ENCODE measurements at places on chromosomes 7 and 10.

DNA sequence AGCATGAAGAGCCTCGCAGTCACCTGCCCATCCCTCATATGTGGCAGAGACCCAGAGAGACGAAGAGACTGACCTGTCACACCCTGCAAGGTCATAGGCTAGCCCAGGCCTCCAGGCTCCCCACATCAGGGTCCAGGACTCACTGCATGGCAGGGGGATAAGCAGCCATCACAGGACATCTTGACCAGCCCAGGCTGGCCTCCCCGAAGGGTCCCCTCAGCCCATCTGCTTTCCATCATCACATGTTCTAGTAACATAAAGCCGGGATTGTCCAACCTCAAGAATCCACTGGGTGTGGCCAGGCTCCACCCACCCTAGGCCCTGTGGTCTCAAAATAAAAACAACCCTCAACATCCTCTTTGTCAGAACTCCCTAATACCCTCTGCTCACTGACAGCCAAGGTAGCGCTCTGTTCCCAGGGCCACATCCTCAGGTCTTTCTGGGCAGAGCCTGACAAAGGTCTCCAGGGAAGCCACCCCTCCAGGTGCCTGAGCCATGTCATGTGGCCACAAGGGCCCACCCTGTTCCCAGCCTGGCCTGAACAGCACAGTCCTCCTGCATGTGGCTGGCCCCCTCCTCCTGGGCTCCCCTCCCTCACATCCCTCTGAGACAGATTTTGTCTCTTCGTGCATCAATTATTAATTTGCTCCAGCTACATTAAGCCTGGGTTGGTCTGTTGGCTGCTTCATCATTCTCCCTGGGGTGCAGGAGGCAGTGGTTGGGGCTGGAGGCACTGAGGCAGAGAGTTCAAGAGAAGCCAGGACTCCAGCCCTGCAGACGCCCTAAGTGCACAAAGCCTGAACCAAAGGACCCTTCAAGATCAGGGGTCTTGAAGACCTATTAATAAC, 131.8 kb upstream of the UNC5B start:
- no peak for DNase-seq

DNA sequence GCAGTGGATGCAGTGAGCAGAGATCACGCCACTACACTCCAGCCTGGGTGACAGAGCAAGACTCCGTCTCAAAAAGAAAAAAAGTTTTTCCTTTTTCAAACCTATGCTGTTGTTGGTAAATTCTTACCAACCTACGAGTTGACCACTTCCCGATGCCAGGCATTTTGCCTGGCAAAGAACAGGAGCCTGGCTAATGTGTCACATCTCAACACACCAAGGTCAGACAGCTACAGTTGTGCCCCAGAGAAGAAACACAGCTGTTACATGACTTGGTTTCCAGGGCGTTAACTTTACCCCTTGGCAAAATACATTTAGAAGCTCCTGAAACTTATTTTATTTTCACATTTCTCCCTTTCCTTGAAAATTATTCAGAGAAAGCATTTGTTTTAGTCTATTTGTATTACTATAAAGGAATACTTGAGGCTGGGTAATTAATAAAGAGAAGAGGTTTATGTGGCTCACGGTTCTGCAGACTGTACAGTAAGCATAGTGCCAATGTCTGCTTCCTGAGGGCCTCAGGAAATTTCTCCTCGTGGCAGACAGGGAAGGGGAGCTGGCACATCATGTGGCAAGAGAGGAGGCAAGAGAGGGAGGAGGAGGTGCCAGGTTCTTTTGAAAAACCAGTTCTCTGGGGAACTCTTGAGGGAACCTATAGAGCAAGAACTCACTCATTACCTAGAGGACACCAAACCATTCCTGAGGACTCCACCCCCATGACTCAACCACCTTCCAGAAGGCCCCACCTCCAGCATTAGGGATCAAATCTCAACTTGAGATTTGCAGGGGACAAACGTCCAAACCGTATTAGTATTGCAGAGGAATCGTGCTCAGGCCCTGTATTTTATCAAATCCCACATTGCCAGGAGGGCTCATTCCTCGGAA, 83.3 kb downstream of the PAXIP1 start:
- no peak for DNase-seq

- no peak for DNase-seq
Measured at GRCh38 chr7:132934017-132934416, 147.9 kb downstream of the CHCHD3 start.

- DNase-seq, result no peak
Measured at GRCh38 chr7:111853201-111853990, 291.1 kb upstream of the IMMP2L start.

DNA sequence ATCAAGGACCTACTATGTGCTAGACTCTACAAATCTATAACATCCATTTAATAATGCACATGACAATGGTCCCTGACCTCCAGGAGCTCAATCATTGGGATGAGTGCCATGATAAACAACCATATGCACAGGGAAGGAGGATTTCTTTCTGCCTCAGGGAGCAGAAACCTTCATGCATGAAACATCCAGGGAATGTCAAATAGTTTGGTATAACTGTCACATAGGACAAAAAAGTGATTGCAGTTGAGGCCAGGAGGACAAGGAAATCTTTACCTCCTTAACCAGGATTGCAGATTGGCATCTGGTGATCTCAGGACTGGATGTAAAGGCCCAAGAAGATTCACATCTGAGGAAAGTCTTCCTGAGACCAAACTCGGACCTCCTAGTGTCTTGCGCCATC, 993.1 kb downstream of the KCNMA1 start:
- DNase-seq, result no peak

DNA sequence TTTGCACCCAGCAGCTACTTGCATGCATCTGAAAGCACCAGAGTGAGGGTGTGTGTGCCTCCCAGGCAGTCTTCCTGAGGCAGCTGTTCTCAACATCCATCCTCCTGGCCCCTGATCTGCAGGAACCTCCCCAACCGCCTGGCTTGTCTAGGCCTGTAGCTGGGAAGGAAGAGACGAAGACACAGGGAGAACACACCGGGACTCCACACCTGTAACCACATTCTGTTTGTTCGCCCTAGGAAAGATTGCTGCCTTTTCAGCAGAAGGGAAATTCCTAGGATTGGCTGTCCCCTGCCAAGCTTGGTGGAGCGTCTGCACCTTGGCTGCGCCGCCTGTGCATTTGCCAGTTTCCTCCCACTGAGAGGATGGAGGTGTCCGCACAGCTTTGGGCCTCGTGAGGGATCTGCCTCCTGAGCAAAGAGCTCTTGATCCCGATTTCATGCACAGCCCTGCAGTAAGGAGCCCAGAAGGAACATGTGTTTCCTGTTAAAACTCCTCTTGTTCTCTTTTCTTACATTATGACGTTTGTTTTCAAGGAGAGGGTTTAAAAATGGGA, 154.6 kb downstream of the TPST1 start:
- no peak for DNase-seq

- DNase-seq, result no peak
Measured at GRCh38 chr10:3203972-3204371, 31.4 kb upstream of the PITRM1 start.

GRCh38 chr10:48526846-48527505, 77.9 kb downstream of the ARHGAP22 start:
- no peak for DNase-seq

DNA sequence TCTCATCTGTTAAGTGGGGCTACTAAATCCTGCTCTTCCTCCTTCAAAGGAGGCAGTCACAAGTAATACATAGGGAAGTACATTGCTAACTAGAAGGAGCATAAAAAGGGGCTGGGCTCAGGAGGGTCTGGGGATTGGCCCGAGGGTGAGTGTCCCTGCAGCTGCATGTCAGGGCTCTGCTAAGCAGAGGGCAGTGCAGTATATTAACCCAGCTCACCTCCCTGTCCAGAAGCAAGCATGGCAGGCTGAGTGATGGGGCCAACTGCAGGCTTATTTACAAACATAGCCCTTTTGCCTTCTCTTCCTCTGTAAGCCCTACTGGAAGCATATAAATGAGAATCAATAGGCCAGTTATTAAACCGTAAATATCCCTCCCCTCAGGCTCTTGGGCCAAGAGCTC, 143.2 kb upstream of the PCBD1 start:
- no peak for DNase-seq

- DNase-seq, result no peak
Measured at GRCh38 chr10:1412531-1413189, 324.7 kb downstream of the ADARB2 start.

GRCh38 chr7:76296743-76297740, 5.4 kb upstream of the HSPB1 start:
- no peak for DNase-seq

DNA sequence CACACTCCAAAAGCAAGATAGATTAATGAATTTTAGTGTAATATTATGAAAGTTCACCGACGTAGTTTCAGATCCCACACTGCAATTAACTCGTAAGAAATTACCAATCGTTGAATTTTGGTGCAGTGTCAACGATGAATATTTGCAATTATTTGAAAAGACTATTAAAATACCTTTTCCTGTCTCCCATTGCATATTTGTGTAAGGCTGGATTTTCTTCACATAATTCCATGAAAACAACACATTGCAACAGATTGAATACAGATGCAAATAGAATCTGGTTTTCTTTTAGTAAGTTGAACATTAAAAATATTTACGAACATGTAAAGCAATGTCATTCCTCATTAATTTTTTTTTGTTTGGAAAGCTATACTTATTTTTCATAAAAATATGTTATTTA, 50.9 kb downstream of the DNMBP start:
- no peak for DNase-seq

DNA sequence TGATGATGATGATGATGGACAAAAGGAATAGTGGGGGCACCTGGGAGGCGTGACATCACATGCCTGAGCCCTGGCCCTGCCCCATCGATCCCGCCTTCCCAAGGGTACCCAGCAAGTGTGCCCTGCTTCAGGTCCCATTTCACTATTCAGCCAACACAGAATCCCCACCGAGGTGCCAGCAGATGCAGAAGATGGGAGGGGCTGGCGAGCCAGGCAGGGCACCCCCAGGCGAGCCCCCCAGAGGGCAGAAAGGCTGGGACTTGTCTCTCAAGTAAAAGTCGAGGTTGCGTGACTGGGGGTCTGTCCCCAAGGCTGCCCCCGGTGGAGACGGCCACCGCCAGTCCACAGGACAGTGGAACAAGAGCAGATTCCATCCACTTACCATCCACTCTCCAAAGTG, 57.5 kb downstream of the INSIG1 start:
- DNase-seq, result no peak

DNA sequence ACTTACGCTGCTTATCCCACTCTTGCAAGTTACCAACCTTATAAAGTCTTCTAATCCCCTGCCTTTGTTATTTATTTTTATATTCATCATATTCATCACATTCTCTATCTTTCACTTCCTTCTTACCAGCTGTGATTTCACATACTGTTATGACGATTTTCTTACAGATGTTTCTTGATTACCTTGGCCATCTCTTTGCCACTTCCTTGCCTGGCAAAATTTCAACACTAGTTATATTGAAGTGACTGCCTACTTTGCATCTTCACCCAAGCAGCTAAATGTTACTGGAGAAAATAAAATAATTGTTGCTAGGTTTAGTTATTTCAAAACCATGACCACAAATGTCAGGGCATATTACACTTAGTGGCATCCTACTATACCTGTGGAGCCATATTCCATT, 8.8 kb upstream of the STEAP4 start:
- no peak for DNase-seq

DNA sequence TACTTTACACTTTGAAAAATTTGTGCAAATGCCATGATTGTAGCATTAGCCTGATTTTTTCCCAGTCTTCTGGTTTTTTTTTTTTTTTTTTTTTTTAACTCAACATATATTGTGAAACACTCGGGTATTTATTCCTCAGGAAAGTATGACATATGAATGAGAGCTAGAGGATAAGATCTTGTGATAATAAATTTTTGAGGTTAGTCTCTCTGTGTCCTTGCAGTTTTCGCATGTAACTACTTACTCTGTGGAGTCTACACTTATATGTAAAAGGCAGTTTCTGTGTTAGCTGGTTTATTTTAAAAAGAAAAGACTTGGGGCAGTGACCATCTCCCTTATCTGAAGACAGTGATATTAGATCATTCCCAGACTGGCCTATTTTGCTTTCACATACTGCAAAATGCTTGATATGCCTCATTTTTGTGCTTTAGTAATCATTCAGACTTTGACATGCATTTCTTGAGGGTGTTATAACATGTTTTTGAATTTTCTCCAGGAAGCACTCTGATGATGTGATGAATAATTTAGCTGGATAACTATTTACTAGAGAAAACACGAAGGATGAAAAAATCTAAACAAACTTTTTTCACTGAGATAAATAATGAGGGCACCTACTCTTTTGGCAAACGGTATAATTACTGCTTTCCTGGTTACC, 371.0 kb downstream of the NRG3 start:
- no peak for DNase-seq

GRCh38 chr7:71377469-71377868, 245.5 kb downstream of the GALNT17 start:
- no peak for DNase-seq

GRCh38 chr10:92124616-92125143, 166.2 kb downstream of the CPEB3 start:
- DNase-seq, result no peak

GRCh38 chr10:77236029-77236428, 401.6 kb downstream of the KCNMA1 start:
- DNase-seq, result no peak

DNA sequence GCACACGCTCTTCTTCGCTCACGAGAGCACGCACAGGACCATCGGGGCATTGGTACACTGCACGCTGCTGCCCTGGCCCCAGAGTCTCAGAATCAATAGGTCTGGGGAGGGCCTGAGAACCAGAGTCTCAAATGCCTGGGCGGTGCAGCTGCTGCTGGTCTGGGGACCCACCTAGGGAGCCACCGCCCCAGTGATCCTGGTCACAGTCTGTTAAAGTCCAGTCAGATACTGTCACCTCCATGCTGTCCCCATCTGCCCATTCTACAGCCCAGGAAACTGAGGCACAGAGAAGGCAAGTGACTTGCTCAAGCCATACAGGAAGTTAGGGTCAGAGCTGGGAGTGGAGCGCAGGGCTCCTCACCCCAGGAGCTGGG, 38.0 kb downstream of the ZCCHC24 start:
- no peak for DNase-seq

GRCh38 chr7:105323366-105323765, 65.4 kb downstream of the SRPK2 start:
- DNase-seq, result no peak

GRCh38 chr7:81583882-81584533, 185.8 kb downstream of the HGF start:
- DNase-seq, result no peak

- no peak for DNase-seq
Measured at GRCh38 chr10:76968483-76968882, 669.1 kb downstream of the KCNMA1 start.

DNA sequence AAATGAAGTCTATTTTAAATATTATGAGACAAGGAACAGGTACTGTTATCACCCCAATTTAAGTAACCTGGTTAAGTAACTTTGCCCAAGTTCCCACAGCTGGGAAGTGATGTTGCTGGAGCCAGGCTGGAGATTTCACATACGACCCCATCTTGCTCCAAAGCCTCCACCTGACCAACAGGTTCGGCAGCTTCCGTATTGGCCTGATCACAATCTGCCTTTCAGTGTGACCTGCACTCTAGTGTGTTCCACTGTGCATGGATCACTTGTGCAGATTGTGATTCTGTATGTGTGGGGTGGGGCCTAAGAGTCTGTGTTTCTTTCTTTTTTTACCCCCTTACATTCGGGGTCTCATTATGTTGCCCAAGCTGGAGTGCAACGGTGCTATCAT, 66.1 kb downstream of the PRTFDC1 start:
- DNase-seq, result no peak

- DNase-seq, result no peak
Measured at GRCh38 chr7:2124604-2125345, 108.0 kb downstream of the MAD1L1 start.
